Skin of body (tissue), 3 donors: ENCODE measurements at places on chromosomes 5 and 9. TPM values are rescaled to one million over a fixed set of nuclear protein-coding genes. Genes with fewer than 3 reads are reported as not detected.

The PCDHA1 gene
- total RNA-seq, result not detected

The PWWP2A gene
- 21.7 TPM for total RNA-seq

The PRRC2B gene
- total RNA-seq, result 78.8 TPM

The NFIB gene
- total RNA-seq, result 124 TPM

The AK3 gene
- 39.1 TPM for total RNA-seq

The CBY3 gene
- total RNA-seq, result not detected

The ITK gene
- 1.3 TPM for total RNA-seq

The IQGAP2 gene
- 43.5 TPM for total RNA-seq

The BNC2 gene
- 30.8 TPM for total RNA-seq

The MYMK gene
- total RNA-seq, result 0.89 TPM

The PCDHGA5 gene
- 3.6 TPM for total RNA-seq

The PCDHA11 gene
- total RNA-seq, result 0.39 TPM

The C9 gene
- total RNA-seq, result 0.10 TPM

The GARIN3 gene
- not detected for total RNA-seq

The CDH10 gene
- 0.79 TPM for total RNA-seq

The FOXD4L4 gene
- total RNA-seq, result 0.20 TPM
